ENCODE measurements at places on chromosomes 5 and 9. TPM values are rescaled to one million over a fixed set of nuclear protein-coding genes. Genes with fewer than 3 reads are reported as not detected.

- H3K27me3 ChIP-seq, result no peaks in the 10 kb centered on the region
- H3K27ac ChIP-seq, result no peak overlapping the region
- peaks cover 19% of the 10 kb centered on the region for H3K36me3 ChIP-seq
- no peak overlapping the region for H3K4me3 ChIP-seq
- no peak for DNase-seq
Observed at GRCh38 chr9:7088611-7089010, 330.8 kb downstream of the KDM4C start.

DNA sequence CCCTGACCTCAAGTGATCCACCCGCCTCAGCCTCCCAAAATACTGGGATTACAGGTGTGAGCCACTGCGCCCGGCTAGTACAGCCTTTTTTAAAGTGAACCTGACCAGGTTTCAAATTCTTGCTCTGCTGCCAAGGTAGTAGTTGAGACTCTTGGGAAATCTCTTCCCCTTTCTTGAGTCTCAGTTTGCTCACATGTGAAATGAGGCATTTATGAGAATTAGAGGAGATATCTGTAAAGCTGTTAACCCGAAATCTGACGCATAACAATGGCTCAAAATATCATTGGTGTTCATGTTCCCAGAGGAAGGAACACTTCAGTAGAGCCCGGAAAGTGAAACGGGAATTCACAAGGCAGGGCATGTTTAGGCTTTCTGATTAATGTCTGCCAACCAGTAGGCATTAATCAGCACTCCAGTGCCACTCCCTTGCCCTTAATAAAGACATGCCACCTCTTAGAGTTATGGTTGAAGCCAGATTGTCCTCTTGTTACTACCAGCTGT, 1.5 kb downstream of the ARPC5L start:
- H3K36me3 ChIP-seq, result peaks cover 34% of the 10 kb centered on the region
- H3K4me3 ChIP-seq, result peak overlapping the region; percentile 40
- H3K4me1 ChIP-seq, result peaks cover 55% of the 10 kb centered on the region

DNA sequence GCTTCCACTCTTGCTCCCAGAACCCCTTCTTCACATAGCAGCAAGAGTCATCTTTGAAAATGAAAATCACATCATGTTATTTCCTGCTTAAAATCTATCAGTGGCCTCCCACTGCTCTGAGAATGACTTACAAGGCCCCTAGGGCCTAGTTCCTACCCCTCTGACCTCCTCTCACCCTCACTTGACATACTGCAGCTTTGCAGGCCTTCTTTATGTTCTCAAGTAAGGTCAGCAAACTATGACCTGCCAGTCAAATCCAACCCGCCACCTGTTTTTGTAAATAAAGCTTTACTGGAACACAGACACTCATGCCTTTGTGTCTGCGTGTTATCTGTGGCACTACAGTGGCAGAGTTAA, 185.7 kb downstream of the NR3C1 start:
- no peak overlapping the region for H3K4me3 ChIP-seq
- H3K27me3 ChIP-seq, result no peaks in the 10 kb centered on the region
- peak overlapping the region; percentile 16 for H3K27ac ChIP-seq
- H3K36me3 ChIP-seq, result peaks cover 10% of the 10 kb centered on the region

DNA sequence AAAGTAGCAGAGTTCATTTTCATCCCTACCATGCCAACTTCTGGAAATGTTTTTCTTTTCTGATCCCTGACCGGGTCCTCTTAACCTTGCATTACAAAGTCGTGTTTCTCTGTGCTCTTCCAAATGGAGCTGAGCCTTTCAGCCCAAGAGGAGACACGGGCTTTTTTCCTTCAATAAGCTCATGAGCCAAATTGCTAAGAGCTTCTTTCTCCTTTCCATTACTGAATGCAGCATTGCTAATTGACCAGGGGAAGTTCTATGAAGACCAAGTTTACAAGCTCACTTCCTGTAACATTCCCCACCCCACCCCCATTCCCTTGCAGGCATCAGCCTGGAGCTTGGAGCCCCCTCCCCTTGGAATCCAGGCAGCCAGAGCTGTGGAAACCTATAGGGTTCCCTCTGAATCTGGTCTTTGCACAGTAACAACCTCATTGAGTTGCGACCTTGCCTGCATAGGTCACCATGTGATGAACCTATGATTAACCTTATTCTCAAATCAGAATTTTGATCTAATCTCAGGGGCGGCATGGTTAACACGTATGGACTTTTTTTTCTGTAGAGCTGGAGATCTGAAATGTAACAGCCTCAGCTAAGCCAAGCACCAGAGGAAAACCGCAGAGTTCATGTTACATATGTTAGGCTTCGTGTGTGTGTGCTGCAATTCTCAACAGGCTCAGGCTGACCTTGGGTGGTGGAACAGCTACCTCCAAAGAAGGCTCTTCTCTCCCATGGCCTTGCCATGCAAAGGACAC, 395.7 kb upstream of the ZNF462 start:
- no peaks in the 10 kb centered on the region for H3K27me3 ChIP-seq
- H3K36me3 ChIP-seq, result no peaks in the 10 kb centered on the region
- H3K27ac ChIP-seq, result no peak overlapping the region

The PCDHB11 gene
- total RNA-seq, result not detected

Measured in activated CD4-positive, alpha-beta memory T cell treated with anti-CD3 and anti-CD28 coated beads, Interleukin-2, amount 10 ng/mL, durations not matched to agents 7 days and 5 days (primary cell).